ENCODE measurements at places on chromosomes 3 and 15. TPM values are rescaled to one million over a fixed set of nuclear protein-coding genes. Genes with fewer than 3 reads are reported as not detected.

- no peaks in the 10 kb centered on the region for H3K27me3 ChIP-seq
- H3K4me1 ChIP-seq: no peaks in the 10 kb centered on the region
- no peak overlapping the region for H3K4me3 ChIP-seq
- no peak overlapping the region for H3K27ac ChIP-seq
These were observed 7.7 kb upstream of the AMOTL2 start for GRCh38 chr3:134381831-134382442.

- no peaks in the 10 kb centered on the region for H3K4me1 ChIP-seq
- H3K27me3 ChIP-seq: no peaks in the 10 kb centered on the region
- H3K36me3 ChIP-seq: no peaks in the 10 kb centered on the region
- H3K4me3 ChIP-seq: no peak overlapping the region
- DNase-seq: no peak
These were observed 9.3 kb downstream of the GALNT15 start for GRCh38 chr3:16183601-16184270.

- H3K27me3 ChIP-seq: no peaks in the 10 kb centered on the region
- no peak overlapping the region for H3K4me3 ChIP-seq
- peak; percentile 27 for DNase-seq
- peaks cover 9% of the 10 kb centered on the region for H3K36me3 ChIP-seq
- H3K4me1 ChIP-seq: no peaks in the 10 kb centered on the region
These were observed 50.1 kb downstream of the LYSMD4 start for GRCh38 chr15:99683000-99683670.

GRCh38 chr3:49266410-49267095, 10.5 kb downstream of the C3orf62 start:
- H3K36me3 ChIP-seq: no peaks in the 10 kb centered on the region
- no peak overlapping the region for H3K4me3 ChIP-seq
- no peak for DNase-seq
- no peaks in the 10 kb centered on the region for H3K27me3 ChIP-seq
- H3K4me1 ChIP-seq: no peaks in the 10 kb centered on the region
- H3K27ac ChIP-seq: no peak overlapping the region

DNA sequence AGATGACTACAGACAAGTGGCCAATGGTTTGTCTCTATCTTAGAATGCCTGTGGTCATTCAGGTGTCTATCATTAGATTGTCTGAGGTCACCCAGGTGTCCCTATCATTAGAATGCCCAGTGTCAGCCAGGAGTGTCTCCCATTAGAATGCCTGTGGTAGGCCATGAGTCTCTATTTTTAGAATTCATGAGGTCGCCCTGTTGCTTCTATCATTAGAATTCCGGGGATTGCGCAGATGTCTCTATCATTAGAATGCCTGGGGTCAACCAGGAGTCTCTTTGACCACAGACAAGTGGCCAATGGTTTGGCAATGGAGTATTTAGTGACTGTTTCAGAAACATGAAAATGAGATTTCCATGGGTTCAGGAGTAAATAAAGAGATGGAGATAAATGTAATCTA, 7.6 kb downstream of the RTP2 start:
- H3K36me3 ChIP-seq: no peaks in the 10 kb centered on the region
- no peaks in the 10 kb centered on the region for H3K4me1 ChIP-seq
- no peak overlapping the region for H3K27ac ChIP-seq

- no peak overlapping the region for H3K4me3 ChIP-seq
- no peak for DNase-seq
- no peaks in the 10 kb centered on the region for H3K36me3 ChIP-seq
- no peaks in the 10 kb centered on the region for H3K4me1 ChIP-seq
These were observed 171.7 kb downstream of the RORA start for GRCh38 chr15:61057376-61057775.

- no peaks in the 10 kb centered on the region for H3K4me1 ChIP-seq
- no peaks in the 10 kb centered on the region for H3K27me3 ChIP-seq
- DNase-seq: peak; percentile 48
- H3K27ac ChIP-seq: no peak overlapping the region
- no peak overlapping the region for H3K4me3 ChIP-seq
These were observed 98.9 kb upstream of the TBC1D5 start for GRCh38 chr3:17841190-17841828.

- H3K4me1 ChIP-seq: no peaks in the 10 kb centered on the region
- no peak overlapping the region for H3K4me3 ChIP-seq
- no peak for DNase-seq
- H3K36me3 ChIP-seq: no peaks in the 10 kb centered on the region
These were observed 85.2 kb upstream of the PPIB start for GRCh38 chr15:64247906-64248541.

GRCh38 chr3:108175352-108175751, 46.9 kb downstream of the IFT57 start:
- no peak for DNase-seq
- no peaks in the 10 kb centered on the region for H3K27me3 ChIP-seq
- H3K27ac ChIP-seq: no peak overlapping the region
- no peaks in the 10 kb centered on the region for H3K4me1 ChIP-seq
- H3K36me3 ChIP-seq: no peaks in the 10 kb centered on the region

- no peak overlapping the region for H3K4me3 ChIP-seq
- H3K27ac ChIP-seq: no peak overlapping the region
- no peaks in the 10 kb centered on the region for H3K36me3 ChIP-seq
- H3K4me1 ChIP-seq: peaks cover 7% of the 10 kb centered on the region
- DNase-seq: no peak
These were observed 92.6 kb downstream of the CHDH start for GRCh38 chr3:53753518-53754183.

- no peaks in the 10 kb centered on the region for H3K36me3 ChIP-seq
- H3K27me3 ChIP-seq: no peaks in the 10 kb centered on the region
- H3K4me1 ChIP-seq: no peaks in the 10 kb centered on the region
- DNase-seq: no peak
- H3K4me3 ChIP-seq: no peak overlapping the region
These were observed 60.9 kb downstream of the ARNT2 start for GRCh38 chr15:80464951-80465625.

DNA sequence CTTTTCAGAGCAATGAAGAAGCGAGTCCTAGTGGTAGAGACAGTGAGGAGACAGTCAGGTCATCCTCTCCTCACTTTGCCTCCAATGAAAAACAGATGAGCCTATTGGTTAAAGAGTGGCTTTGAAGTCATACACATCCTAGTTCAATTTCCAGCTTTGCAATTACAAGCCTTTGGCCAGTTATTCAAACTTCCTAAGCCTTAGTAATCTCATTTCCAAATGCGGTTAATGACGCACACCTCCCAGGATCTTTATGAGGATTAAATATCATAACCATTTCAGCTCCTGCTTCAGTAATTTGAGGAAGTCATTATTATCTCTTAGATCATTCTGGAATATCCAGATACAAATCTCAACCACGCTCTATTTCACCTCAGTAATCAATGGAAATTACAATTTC, 10.0 kb upstream of the ST6GAL1 start:
- no peak overlapping the region for H3K4me3 ChIP-seq
- H3K27me3 ChIP-seq: no peaks in the 10 kb centered on the region
- no peak overlapping the region for H3K27ac ChIP-seq
- H3K4me1 ChIP-seq: peaks cover 9% of the 10 kb centered on the region

DNA sequence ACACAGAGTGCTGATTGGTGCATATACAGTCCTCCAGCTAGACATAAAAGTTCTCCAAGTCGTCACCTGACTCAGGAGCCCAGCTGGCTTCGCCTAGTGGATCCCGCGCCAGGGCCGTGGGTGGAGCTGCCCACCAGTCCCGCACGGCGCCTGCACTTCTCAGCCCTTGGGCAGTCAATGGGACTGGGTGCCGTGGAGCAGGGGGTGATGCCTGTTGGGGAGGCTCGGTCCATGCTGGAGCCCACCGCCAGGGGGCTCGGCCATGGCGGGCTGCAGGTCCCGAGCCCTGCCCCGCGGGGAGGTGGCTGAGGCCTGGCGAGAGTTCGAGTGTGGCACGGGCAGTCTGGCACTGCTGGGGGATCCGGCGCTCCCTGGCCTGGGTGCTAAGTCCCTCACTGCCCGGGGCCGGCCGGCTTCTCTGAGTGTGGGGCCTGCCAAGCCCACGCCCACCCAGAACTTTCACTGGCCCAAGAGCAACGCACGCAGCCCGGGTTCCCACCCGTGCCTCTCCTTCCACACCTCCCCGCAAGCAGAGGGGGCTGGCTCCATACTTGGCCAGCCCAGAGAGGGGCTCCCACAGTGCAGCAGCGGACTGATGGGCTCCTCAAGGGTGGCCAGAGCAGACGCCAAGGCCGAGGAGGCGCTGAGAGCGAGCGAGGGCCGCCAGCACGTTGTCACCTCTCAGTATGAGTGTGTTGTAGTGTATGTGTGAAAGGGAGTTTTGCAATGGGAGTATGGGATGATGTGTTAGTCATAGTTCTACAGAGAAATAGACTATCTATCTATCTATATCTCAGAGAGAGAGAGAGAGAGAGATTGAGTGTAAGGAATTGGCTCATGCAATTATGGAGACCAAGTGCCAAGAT, 69.0 kb downstream of the UBE2E2 start:
- no peaks in the 10 kb centered on the region for H3K4me1 ChIP-seq
- H3K36me3 ChIP-seq: no peaks in the 10 kb centered on the region
- no peak overlapping the region for H3K27ac ChIP-seq
- H3K4me3 ChIP-seq: no peak overlapping the region
- H3K27me3 ChIP-seq: no peaks in the 10 kb centered on the region
- no peak for DNase-seq

- H3K27ac ChIP-seq: no peak within 1 kb of the TSS
- H3K4me3 ChIP-seq: no peak within 1 kb of the TSS
- H3K4me1 ChIP-seq: no peaks in the 10 kb centered on the region
- H3K36me3 ChIP-seq: no peaks in the 10 kb centered on the region
- H3K27me3 ChIP-seq: no peaks in the 10 kb centered on the region
These were observed at the start of gene SAMD7 for GRCh38 chr3:169911272-169911671. SAMD7 (plus strand) TSS chr3:169911572; CDS start chr3:169919499, 7,927 bp downstream.

- DNase-seq: no peak
- H3K27me3 ChIP-seq: no peaks in the 10 kb centered on the region
- no peak overlapping the region for H3K4me3 ChIP-seq
- no peak overlapping the region for H3K27ac ChIP-seq
These were observed 8.3 kb downstream of the IL12A start for GRCh38 chr3:159996959-159997358.

GRCh38 chr3:37537914-37538691, 323.6 kb upstream of the CTDSPL start:
- H3K36me3 ChIP-seq: no peaks in the 10 kb centered on the region
- H3K4me3 ChIP-seq: no peak overlapping the region
- no peaks in the 10 kb centered on the region for H3K4me1 ChIP-seq
- no peak for DNase-seq
- no peak overlapping the region for H3K27ac ChIP-seq

DNA sequence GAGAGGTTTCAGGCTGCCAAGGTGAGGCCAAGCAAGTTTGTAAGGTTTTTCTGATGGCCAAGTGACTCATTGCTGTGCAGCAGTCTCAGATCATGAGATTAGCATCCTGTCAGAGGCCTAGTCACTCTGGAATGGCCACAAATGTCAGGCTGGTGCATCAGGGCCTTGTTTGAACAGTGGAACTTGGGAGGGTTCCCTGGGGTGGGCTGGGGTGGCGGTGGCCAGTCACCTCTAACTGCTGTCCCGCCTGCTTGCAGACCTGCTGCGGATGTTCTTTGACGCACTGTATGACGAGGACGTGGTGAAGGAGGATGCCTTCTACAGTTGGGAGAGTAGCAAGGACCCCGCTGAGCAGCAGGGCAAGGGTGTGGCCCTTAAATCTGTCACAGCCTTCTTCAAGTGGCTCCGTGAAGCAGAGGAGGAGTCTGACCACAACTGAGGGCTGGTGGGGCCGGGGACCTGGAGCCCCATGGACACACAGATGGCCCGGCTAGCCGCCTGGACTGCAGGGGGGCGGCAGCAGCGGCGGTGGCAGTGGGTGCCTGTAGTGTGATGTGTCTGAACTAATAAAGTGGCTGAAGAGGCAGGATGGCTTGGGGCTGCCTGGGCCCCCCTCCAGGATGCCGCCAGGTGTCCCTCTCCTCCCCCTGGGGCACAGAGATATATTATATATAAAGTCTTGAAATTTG, 2.8 kb upstream of the FAM131A start:
- H3K4me3 ChIP-seq: no peak overlapping the region
- H3K27me3 ChIP-seq: no peaks in the 10 kb centered on the region
- DNase-seq: peak; percentile 37
- H3K36me3 ChIP-seq: peaks cover 9% of the 10 kb centered on the region

- no peak for DNase-seq
- no peaks in the 10 kb centered on the region for H3K4me1 ChIP-seq
- no peak overlapping the region for H3K4me3 ChIP-seq
- H3K27me3 ChIP-seq: no peaks in the 10 kb centered on the region
- H3K36me3 ChIP-seq: no peaks in the 10 kb centered on the region
These were observed 108.6 kb upstream of the SMAD3 start for GRCh38 chr15:66956672-66957430.

DNA sequence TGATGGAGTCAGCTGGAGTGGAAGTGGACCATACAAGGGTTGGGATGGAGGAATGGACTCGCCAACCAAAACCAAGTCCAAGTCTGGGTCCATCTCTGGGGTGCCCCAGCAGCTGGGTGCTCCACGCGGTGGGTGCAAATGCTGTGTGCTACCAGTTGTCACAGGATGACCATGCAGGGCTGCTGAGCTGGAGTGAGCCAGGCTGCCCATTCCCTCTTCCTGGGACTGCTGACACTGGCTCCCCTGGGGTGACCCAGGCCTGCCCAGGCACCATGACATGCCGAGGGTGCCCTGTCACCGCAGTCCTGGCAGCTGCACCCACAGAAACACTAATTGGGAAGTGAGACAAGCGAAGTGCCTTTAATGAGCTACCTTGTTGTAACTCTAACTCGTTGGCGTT, 140.2 kb downstream of the TPRA1 start:
- H3K36me3 ChIP-seq: no peaks in the 10 kb centered on the region
- H3K4me3 ChIP-seq: no peak overlapping the region
- DNase-seq: no peak
- no peak overlapping the region for H3K27ac ChIP-seq

- no peak overlapping the region for H3K27ac ChIP-seq
- no peaks in the 10 kb centered on the region for H3K4me1 ChIP-seq
- H3K36me3 ChIP-seq: no peaks in the 10 kb centered on the region
- no peak overlapping the region for H3K4me3 ChIP-seq
- no peaks in the 10 kb centered on the region for H3K27me3 ChIP-seq
These were observed 71.8 kb upstream of the FHIT start for GRCh38 chr3:61323094-61323493.

GRCh38 chr3:111412656-111413055, 129.3 kb upstream of the CD96 start:
- no peaks in the 10 kb centered on the region for H3K27me3 ChIP-seq
- H3K4me3 ChIP-seq: no peak overlapping the region
- H3K27ac ChIP-seq: no peak overlapping the region
- DNase-seq: no peak

The SEMA5B gene
- total RNA-seq: 0.24 TPM

The ENTPD3 gene
- total RNA-seq: not detected

The PRTG gene
- total RNA-seq: not detected

The KIF23 gene
- not detected for total RNA-seq

The CFAP91 gene
- total RNA-seq: 0.32 TPM

The SH2D7 gene
- not detected for total RNA-seq

The MAP1A gene
- total RNA-seq: 1.4 TPM

The GOLGA6L7 gene
- not detected for total RNA-seq

The MCF2L2 gene
- total RNA-seq: 3.1 TPM

The CFAP20DC gene
- total RNA-seq: 0.43 TPM

The FOXB1 gene
- total RNA-seq: 0.12 TPM
